ENCODE measurements at places on chromosomes 4 and X. TPM values are rescaled to one million over a fixed set of nuclear protein-coding genes. Genes with fewer than 3 reads are reported as not detected.

Gene RNF128
- 0.72 TPM for polyA plus RNA-seq

Gene FRG2
- polyA plus RNA-seq, result not detected

Gene MAGEC1
- polyA plus RNA-seq, result not detected

Gene IQSEC2
- polyA plus RNA-seq, result 2.4 TPM

Gene IGFBP7
- polyA plus RNA-seq, result 0.33 TPM

Gene HELQ
- polyA plus RNA-seq, result 18.0 TPM

Gene SUV39H1
- polyA plus RNA-seq, result 3.1 TPM

Gene SLC10A6
- not detected for polyA plus RNA-seq

Gene MED14
- polyA plus RNA-seq, result 22.4 TPM

Gene GPC3
- 2.1 TPM for polyA plus RNA-seq

Gene GC
- not detected for polyA plus RNA-seq

Gene RASGEF1B
- 21.5 TPM for polyA plus RNA-seq

Gene CLGN
- 20.8 TPM for polyA plus RNA-seq

Gene SPON2
- 0.57 TPM for polyA plus RNA-seq

Gene NAP1L5
- 53.1 TPM for polyA plus RNA-seq

Gene POLA1
- 6.0 TPM for polyA plus RNA-seq

Gene PRDM5
- 1.6 TPM for polyA plus RNA-seq

Gene PALLD
- 19.9 TPM for polyA plus RNA-seq

Gene NPFFR2
- not detected for polyA plus RNA-seq

Gene DUSP9
- polyA plus RNA-seq, result 0.94 TPM

Gene ELF4
- polyA plus RNA-seq, result not detected

Gene PNMA5
- 1.0 TPM for polyA plus RNA-seq

Gene PABPC4L
- not detected for polyA plus RNA-seq

Gene FAM9B
- not detected for polyA plus RNA-seq

Measured in neural cell (in vitro differentiated cells).